ENCODE measurements at places on chromosomes 2 and 18.
A peak's percentile ranks its signal among the peaks of the same experiment; 100 is the strongest.

DNA sequence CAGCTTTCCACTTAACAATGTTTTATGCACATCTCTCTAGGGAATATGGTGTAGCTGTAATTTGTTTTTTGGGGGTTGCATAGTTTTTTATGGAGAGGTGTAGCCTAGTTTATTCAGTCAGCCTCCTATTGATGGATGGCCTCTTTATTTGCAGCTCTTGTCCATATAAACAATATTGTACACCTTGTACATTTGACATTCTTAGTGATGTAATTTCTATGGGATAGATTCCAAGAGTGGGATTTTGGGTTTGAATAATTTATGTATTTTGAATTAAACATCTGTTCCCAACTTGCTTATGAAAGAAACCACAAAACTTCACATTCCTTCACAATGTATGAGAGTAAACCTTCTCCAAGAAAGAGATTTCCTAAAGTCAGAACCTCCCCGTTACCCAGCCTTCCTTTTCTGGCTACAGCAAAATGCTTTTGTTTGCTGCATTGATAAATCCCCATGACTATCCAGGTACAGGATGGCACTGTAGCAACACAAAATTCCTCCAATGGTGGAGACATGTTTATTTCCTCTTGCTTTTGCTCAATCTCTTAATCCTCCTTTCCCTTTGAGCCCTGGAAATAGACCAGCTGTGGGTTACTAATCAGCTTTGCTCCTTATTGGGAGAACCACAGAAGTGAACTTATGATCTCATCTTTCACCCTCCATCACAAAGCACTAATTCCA is 58.4 kb upstream of the GALR1 start:
- DNase-seq: no peak

GRCh38 chr2:120221616-120222015 is 1.6 kb downstream of the TMEM185B start:
- DNase-seq: no peak

DNA sequence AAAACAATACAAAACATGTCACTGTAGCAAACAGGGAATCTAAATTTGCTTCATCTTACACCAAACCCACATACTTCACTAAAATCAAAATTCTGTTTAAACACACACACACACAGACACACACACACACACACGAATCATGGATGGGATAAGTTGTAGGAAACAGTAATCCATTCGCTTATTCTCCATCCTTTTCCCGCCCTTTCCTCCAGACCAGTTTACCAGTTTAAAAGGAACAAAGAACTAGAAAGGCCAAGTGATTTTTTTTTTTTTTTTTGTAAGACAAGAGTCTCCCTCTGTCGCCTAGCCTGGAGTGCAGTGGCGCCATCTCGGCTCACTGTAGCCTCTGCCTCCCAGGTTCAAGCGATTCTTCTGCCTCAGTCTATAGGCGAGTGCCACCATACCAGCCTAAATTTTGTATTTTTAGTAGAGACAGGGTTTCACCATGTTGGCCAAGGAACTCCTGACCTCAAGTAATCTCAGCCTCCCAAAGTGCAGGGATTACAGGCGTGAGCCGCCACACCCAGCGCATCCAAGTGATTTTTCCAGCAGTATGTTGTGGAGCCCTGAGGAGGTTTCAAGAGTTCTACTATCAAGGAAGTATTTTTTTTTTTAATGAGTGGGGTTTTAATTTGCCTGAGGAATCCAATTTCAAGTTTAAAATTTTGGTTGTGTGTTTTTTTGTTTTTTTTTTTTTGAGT is 5.7 kb downstream of the PSME4 start:
- no peak for DNase-seq

DNA sequence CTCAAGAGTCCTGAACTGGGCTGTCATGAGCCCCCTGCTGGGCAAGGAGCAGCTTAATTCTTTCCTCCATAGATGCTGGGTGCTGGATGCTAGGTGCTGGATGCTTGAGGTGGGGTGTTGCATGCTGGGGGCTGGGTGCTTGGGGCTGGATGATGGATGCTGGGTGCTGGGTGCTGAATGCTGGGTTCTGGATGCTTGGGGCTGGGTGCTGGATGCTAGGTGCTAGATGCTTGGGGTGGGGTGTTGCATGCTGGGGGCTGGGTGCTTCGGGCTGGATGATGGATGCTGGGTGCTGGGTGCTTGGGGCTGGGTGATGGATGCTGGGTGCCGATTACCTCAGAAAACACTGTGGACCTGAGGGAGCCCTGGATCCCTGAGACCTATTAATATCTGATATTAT is 837.7 kb downstream of the GALR1 start:
- DNase-seq: no peak

DNA sequence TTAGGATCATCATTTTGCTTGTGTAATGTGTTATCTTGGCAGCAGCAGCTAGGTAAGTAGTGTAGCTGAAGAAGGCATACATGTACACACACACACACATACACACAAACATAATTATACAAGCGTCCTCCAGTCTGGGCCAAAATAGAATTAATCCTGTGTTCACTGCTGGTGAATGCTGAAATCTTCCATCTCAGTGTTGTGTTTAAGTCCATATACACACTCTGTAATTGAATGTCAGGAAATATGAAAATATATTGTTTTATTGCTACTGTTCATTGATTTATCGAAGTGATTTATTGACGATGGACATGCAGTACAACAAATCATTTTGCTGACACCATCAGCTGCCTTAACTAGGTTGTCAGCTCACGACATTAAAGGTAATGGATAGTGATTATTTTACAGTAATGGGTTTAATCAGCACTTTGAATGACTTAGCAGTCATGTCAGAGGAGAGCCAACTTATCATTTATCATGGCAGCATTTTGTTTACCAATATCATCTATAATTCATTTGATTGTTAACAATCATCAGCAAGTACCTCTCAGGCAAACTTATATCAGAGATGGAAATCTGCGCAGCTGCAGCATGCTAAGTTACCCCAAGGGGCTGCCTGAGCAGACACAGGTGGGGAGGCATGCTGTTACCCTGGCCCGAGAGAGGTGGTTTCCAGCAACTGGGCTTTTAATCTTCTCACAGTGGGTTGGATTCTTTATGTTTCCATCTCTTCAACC is 83.7 kb upstream of the FSHR start:
- no peak for DNase-seq

- DNase-seq: no peak
Measured at GRCh38 chr2:234038076-234038802, 12.3 kb upstream of the SPP2 start.

GRCh38 chr2:62334440-62335058 is 138.6 kb downstream of the B3GNT2 start:
- no peak for DNase-seq

DNA sequence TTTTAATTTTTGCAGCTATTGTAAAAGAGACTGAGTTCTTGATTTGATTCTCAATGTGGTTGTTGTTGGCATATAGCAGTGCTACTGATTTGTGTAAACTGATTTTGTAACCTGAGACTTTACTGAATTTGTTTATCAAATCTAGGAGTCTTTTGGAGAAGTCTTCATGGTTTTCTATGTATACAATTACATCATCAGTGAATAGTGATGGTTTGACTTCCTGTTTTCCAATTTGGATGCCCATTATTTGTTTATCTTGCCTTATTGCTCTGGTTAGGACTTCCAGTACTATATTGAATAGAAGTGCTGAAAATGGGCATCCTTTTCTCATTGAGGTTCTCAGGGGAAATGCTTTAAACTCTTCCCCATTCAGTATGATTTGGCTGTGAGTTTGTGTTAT is 99.7 kb downstream of the GULP1 start:
- DNase-seq: no peak

- peak; percentile 9 for DNase-seq
Measured at GRCh38 chr2:206004004-206004693, 81.8 kb downstream of the INO80D start.

GRCh38 chr2:224363281-224363680 is 38.6 kb downstream of the FAM124B start:
- no peak for DNase-seq

GRCh38 chr2:229267080-229267479 is 4.0 kb downstream of the PID1 start:
- no peak for DNase-seq

GRCh38 chr2:1590596-1591460 is 153.5 kb downstream of the PXDN start:
- DNase-seq: no peak

DNA sequence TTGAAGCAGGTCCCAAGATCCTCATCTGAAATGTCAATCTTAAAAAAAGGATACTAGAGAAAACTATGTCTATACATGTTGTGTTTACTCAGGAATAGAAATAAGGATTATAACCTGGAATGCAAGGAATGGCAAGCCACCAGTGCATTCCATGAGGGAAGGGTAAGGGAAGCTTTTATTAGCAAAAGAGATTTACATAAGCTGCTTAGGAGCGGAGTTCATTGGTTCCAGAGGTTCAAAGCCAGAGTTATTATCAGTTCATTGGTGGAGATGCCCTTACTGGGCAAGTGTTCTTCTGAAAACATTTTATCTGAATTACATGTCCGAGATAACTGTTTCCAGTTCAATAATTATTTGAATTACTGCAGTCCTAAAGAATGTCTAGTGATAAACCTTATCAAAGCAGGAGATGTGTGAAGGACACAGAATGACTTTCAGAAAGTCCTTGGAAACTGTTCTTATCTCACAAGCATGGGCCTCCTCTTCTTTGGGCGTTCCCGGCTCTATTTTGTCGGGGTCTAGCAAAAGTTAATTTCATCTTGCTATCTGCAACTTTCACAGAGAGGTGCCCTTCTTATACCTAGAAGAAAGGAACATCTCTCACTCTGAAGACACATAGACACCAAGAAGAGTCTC is 23.5 kb downstream of the COMMD1 start:
- DNase-seq: no peak

GRCh38 chr2:146031158-146031557 is 1511.2 kb upstream of the ZEB2 start:
- no peak for DNase-seq

GRCh38 chr2:27715318-27716210 is 51.9 kb downstream of the SLC4A1AP start:
- DNase-seq: no peak

DNA sequence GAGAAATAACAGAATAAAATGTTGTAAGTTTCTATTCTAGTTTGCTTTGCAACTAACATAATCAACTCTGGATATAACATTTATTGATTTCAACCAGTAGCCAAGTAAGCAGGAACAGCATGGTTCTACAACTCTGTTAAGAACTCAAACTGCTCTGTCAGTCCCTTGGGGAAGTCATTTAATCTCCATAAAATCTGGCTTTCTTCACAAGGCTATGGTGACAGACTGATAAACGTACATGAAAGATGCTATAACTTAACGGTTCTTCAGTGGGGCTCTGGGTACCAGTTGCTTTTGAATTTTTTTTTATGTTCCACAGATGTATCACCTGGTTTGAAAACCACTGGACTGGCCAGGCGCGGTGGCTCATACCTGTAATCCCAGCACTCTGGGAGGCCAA is 10.3 kb downstream of the PSME4 start:
- peak; percentile 13 for DNase-seq

- peak; percentile 85 for DNase-seq
Measured at GRCh38 chr18:3448838-3449511, 997 bp upstream of the TGIF1 start.

GRCh38 chr2:185318271-185318724 is 420.3 kb upstream of the FSIP2 start:
- DNase-seq: no peak

GRCh38 chr2:70995426-70995729 is 705 bp upstream of the TEX261 start:
- DNase-seq: peak; percentile 72

DNA sequence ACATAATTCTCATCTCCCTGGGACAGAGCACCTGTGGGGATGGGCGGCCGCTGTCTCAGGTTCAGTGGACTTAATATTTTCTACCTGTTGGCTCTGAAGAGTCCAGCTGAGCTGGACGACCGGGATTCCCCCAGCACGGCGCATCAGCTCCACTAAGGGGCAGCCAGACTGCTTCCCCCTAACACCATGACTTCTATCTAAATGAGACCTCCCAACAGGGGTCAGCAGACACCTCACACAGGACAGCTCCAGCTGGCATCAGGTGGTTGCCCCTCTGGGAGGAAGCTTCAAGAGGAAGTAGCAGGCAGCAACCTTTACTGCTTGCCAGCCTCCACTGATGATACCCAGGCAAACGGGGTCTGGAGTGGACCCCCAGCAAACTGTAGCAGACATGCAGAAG is 226.0 kb upstream of the DSEL start:
- DNase-seq: no peak

DNA sequence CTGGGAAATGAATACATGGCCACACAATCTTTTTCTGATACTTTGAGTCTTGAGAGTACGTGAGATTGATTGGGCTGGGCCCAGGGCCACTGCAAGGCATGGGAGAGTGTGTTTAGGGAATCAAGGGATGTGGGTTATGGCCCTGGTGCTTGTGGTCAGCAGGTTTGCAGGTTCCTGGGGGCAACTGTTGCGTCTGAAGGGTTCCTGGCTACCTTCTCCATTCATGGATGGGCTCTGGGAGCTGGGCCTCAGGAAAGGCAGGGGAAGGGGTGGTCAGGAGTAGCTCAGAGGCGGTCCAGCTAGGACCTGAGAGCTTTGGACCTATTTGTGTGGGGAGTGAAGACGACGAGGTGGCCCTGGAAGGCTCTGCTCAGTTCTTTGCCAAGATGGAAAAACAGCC is 8.4 kb upstream of the ZAP70 start:
- no peak for DNase-seq

DNA sequence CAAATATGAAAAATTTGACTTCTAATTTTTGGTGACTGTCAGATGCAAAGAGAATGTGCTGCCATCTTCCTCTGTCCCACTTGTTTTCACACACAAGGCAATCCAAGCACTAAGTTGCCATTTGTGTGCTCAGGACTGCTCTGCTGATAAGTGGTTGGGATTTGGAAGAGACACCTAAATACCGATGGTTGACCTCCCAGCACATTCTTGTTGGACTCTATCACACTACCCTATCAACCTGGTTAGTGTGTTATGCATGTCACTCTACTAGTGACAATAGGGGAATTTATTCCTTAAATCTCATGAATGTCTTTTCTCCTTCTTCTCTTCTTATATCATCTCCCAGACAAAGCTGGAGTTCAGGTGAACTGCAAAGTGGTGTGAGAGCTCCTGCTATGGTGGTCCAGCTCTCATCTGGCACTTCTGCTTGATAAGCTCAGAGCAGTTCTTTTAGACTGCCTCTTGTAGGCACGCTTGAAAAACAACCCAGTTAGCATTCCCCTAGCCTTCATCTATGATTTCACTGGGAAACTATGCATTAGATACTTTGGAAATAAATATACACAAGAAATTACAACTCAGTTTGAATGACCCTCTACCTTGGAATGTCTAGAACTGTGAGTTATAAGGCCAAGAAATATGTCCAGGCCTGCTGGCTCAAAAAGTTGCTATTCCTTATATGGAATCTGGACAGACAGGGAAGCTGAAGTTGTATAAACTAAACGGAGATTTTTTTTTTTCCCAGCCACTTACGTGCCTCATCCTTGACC is 404.8 kb downstream of the MEIS1 start:
- DNase-seq: no peak

GRCh38 chr18:77141401-77142118 is 9.0 kb upstream of the MBP start:
- DNase-seq: no peak

- no peak for DNase-seq
Measured at GRCh38 chr2:197256021-197256420, 54.6 kb downstream of the ANKRD44 start.

GRCh38 chr2:115208493-115209164 is 766.2 kb downstream of the DPP10 start:
- no peak for DNase-seq
